ENCODE measurements at places on chromosomes 6 and 20.

DNA sequence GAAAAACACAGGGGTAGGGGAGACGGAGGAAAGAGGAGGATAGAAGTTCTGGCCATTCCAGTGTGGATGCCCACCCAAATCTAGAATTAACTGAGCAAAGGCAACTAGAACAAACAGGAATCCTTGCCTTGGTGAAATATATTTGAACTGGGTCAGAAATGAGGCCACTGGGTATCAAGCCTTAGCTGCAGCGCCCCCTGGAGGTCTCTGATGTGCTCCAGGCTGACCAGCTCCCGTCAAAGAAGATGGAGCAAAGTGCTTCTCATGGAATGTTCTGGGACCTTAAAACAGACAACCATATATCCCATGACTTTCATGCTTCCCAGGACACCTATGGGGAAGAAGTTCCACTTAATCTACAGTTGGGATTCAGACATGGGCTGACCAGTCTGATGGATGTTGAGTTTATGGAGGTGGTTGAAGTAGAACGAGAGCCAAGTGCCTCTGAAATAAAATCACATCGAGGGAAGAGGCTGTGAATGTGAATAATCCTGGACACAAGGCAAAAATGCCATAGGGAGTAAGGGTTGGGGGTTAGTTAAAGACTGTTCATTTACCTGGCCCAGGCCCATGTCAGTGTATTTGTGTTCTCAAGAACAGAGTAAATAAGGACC lies 50.4 kb downstream of the HLA-DPB1 start:
- no peak for DNase-seq

DNA sequence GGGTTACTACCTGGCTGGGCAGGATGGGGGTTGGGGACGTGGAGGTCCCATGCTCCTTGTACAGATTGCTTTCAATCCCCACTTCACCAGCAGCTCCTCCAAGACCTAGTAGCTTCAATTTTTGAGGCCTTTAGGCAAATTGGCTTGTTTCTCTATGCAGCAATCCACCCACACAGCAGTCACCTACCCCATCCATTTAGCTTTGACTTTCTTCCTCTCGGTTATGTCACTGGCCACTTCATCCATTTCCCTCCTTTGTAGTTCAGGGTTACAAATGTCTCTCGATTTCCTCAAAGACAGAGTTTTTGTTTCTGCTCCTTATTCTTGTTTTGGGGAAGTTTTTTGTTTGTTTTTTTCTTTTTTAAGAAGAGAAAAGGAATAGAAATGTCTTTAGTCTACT lies 33.4 kb upstream of the RSPO4 start:
- DNase-seq: no peak

DNA sequence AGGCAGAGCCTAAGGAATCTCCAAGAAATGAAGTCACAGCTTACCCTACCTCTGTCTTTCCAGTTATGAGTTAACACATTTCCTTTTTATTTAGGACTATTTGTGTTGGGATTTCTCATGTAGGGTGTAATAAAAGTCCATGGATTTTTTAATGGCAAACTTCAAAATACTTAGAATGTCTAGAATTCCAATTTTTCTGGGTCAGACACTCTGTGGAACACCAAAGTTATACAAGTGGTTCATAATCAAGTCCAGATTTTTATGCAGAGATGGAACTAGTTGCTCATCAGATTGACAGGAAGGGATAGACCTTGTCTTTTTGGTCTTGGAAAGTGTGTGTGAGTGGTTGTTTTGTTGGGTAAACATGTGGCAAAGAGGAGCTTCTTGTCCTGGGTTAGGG lies 303.5 kb upstream of the RNF24 start:
- DNase-seq: no peak

- DNase-seq: no peak
Observed at GRCh38 chr6:143112084-143112768, 51.5 kb downstream of the AIG1 start.

GRCh38 chr6:43779852-43780236 lies 9.8 kb downstream of the VEGFA start:
- DNase-seq: no peak

DNA sequence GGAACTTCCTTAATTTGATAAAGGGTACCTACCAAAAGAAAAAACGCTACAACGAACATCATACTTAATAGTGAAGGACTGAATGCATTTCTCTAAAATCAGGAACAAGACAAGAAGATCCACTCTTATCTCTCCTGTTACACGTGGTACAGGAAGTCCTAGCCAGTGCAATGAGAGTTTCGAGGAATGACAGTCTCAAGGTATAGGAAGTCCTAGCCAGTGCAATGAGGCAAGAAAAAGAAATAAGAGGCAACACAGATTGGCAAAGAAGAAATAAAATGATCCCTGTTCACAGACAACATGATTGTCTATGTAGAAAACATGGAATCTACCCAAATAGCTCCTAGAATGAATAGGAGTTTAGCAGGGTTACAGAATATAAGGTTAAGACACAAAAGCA lies 167.8 kb upstream of the MLN start:
- no peak for DNase-seq

DNA sequence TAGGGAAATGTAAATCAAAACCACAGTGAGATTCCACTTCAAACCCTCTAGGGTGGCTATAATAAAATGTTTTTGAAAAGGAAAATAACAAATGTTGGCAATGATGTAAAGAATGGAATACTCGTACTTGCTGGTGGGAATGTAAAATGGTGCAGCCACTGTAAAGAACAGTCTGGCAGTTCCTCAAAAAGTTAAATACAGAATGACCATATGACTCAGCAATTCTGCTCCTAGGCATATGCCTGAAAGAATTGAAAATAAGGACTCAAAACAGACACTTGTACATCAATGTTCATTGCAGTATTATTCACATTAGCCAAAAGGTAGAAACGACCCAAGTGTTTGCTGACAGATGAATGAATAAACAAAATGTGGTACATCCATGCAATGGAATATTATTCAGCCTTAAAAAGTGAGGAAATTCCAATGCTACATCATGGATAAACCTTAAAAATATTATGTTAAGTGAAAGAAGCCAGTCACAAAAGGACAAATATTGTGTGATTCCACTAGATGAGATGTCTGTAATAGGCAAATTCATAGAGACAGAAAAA lies 10.2 kb upstream of the RNF114 start:
- no peak for DNase-seq

- no peak for DNase-seq
Observed at GRCh38 chr20:58308680-58309527, 611 bp upstream of the RAB22A start.

DNA sequence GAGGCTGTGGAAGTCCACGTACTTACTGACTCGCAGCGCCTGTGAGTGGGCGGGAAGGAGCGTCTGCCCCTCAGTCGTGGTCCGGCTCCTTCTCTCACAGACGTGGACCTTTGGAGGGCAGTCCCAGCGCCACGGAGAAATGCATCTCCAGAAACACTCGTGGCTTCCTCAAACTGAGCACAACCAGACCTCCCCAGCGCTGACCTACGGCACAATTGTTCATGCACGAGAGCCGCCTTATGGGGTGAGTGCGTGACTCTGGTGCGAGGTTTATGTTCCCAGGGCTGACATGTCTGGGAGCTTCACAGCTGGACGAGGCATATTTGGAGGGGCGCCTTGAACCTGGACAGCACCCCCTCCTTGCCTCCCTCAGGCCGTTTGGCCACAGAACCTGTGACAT lies 29.7 kb downstream of the FRMD1 start:
- no peak for DNase-seq

GRCh38 chr20:23103284-23104018 lies 17.3 kb upstream of the CD93 start:
- no peak for DNase-seq

DNA sequence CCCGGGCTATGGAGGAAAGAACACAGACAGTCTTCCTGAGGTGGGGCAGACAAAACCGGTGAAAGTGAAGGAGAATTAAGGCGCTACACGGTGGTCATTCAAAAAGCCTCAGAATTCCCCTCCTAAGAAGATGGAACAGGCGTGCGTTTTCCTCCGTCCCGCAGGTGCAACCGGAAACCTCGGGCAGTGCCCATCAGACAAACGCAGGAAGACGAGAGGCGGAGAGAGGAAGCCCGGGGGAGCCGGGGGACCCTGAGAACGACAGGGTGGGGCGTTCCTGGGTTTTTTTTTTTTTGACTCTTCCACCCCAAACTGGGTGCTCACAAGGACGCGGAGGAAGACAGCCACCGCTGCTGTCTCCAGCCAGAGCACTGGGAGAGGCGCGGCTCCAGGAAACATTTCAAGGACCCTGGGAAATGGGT lies 25.4 kb downstream of the TTLL2 start:
- peak; percentile 29 for DNase-seq

DNA sequence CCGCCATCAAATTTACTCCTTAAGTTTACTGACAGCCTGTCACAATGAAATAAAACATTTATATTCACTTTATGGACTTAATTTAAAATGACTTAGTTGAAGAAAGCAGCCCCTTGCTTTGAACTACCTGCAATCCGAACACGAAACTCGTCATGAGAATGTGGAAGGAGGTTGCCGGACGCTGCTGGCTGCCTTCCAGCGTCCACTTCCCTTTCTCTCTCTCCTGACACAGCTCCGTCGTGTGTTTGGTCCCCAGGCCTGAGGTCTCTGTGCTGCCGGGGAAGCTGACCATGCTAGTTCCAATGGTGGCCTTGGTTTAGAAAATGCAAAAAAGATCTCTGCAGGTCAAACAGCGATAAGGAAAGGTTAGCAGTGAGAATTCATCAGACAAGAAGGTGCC lies 519.7 kb downstream of the CDH26 start:
- no peak for DNase-seq

DNA sequence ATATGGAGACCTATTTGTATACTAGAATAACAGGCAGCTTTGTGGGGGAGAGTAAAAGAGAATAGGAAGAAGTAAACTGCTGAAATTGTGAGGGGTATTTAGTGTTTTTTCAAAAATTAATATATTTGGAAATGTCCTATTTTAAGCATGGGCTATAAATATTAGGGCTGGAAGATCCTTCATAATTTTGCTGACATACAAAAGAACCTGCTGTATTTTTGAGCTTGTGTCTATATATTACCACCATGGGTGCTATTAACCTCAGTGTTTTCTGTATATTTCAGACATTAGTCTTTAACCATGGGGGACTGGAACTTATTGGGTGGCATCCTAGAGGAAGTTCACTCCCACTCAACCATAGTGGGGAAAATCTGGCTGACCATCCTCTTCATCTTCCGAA lies at the start of gene GJA10:
Gene GJA10, plus strand, starts transcription at position 301 of the 400 bp plus-strand sequence. Its CDS starts 0 bp downstream, at position 301.
- DNase-seq: no peak

DNA sequence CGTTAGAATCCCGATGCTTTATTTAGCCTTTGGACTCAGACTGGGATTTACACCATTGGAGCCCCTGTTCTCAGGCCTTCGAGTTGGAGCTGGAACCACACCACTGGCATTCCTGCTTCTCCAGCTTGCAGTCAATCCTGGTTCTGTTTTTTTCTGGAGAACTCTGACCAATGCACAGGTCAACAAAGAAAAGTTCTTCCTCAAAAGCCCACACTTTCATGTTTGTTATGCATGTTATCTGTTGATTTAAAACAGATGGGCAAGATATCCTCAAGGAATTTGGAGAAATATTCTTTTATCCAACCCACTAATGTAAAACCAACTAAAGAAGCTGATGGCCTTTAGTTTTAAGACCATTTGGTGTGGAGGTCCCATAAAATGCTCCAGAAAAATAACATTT lies 205.7 kb downstream of the ANKRD60 start:
- DNase-seq: no peak

Measured in NCI-H2171 (cell line).